Eye (tissue), 1 donor: ENCODE measurements at places on chromosomes 3 and 15.

GRCh38 chr3:60584250-60584649 lies 667.0 kb downstream of the FHIT start:
- no peak for DNase-seq

GRCh38 chr3:60657972-60658371 lies 593.3 kb downstream of the FHIT start:
- DNase-seq, result no peak

DNA sequence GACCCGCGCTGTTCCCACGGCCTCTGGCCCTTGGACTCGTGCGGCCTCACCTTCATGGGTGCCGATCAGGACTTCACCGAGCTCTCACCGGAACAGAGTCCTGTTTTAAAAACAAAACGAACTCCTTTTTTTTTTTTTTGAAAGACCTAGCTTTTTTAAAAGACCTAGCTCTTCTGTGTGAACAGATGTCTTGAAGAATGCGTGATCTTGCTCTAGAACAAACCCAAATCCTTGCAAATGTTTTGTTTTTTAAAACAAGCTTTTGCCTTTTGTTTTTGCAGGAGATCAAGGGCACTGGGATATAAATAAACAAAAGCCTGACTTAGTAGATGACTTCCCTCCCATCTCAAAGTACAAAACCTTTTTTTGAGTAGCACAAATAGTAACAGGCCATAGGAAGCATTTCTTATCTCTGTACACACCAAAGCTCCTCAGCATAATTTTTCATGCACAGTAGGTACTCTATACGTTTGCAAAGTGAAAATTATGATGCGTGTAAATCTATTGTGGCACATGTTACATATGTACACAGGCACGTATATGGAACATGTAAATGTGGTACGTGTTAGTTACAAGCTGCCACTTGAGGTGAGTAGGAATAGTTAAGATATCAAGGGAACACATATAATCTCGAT lies 1.1 kb upstream of the MSL2 start:
- no peak for DNase-seq

- DNase-seq, result peak; percentile 30
Measured at GRCh38 chr15:60264088-60264487, 133.7 kb downstream of the ANXA2 start.

GRCh38 chr3:179045719-179046402 lies 25.7 kb downstream of the ZMAT3 start:
- DNase-seq, result no peak

DNA sequence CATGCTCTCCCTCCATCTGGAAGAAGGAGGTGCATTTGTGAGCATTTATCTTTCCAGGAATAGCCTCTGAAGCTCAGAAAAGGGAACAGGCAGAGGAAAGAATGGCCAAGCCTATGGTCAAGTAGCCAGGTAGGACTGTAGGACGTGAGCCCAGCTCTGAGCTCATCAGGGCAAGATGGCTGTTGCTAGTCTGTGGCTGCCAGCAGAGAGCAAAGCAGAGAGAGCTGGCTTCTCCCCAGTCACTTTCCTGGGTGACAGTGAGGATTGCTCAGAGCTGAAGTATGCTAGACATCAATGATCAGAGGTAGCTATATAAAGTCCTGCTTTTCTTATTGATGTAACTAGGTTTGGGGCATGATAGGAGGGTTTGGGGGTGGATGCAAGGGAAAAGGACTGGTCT lies 146.1 kb upstream of the SLC24A5 start:
- DNase-seq, result no peak

DNA sequence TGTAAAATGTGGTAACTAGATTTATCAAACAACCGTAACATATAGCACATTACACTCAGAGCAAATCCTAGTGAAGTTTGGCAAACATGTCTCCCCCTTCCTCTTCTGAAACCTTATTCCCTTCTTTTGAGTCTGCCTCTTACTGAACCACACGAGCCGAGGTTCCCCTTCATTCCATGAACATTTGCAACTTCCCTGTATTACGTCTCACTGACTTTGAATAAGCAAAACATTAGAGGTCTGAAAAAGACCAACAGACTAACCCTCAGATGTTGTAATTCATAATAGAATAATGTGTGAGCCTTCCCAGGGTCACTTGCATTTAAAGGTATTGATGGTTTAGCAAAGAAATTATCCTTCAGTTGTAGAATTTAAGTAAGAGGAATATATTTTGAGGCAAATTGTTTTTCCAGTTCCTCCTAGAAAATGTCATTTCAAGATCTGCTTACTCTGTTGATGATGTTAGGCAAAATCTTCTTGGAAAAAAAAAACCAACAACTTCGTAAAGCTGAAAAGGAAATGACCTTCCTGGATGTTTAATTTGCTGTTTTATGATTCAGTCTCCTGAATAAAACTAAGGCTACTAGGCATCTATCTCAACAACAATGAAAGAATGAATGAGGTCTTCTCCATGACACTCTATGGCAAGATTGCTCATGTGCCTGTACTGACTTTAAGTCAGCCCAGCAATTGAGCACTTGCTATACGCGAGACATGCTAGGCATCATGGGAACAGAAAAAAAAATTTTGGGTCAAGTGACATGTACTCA lies 296.9 kb upstream of the NECTIN3 start:
- DNase-seq, result no peak

DNA sequence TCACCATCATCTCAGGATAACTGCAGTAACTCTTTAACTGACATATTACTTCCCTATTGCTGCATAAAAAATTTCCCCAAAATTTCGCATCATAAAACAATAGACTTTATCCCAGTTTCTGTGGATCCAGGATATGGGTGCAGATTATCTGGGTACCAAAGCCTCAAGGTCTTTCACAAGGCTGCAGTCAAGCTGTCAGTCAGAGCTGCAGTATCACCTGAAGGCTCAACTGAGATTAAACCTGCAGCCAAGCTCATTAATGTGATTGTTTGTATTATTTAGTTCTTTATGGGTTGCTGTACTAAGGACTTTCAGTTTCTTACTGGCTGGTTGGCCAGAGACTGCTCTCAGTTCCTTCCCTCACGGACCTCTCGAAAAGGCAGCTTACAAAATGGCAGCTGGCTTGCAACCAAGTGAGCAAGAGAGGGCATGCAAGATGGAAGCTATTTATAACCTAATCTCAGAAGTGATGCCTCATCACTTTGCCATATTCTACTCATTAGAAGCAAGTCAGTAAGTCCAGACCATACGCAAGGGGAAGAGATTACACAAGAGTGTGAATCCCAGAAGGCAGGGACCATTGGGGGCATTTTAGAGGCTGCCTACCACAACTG lies 54.9 kb downstream of the DCUN1D1 start:
- DNase-seq, result no peak

DNA sequence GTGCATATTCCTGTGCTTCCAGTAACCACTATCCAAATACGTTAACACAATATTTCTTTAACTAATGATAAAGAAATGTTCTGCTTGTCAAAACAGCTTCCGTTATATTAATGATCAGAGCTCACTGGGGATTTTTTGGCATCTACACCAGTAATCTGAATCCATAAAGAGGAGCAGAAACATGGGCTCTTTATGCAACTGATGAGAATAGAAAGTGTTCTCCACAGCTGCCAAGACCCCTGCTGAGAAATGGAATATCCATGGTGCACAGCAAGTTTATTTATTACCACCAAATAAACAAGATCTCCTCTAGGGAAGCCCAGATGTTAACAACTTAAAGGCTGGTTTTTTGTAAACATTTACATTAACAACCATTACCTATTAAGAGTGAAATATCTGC lies 54.5 kb downstream of the ALDH1A2 start:
- DNase-seq, result peak; percentile 51

DNA sequence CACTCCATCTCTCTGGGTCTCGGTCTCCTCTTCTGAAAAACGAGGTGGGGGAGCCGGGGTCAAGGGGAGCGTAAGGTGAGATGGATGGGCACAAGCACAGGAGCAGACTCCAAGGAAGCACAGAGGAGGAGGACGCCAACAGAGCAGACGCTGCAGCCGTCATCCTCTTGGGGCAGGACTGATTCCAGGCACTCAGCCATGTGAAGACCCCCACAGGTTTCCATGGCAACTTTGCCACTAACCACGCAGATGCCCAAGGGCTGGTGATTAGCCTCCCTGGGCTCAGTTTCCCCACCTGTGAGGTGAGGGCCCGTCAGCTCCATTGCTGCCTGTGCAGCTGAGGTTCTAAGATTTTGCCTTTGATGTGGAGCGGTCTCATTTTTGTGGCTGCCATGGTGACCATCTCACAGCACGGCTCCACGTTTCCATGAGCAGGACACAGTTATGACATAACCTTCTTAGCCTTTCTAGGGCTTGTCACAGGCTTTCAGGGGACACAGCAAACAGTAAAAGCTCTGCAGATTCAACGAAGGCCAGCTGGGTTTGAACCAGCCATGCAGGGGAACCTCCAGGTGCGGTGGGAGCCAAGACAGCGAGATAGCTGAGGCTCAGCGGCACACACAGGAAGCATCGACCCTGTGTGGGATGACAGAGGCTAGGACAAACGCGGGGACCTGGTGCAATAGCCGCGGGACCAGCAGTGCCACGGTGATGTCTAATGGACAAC lies 170.3 kb downstream of the NUP210 start:
- peak; percentile 71 for DNase-seq

DNA sequence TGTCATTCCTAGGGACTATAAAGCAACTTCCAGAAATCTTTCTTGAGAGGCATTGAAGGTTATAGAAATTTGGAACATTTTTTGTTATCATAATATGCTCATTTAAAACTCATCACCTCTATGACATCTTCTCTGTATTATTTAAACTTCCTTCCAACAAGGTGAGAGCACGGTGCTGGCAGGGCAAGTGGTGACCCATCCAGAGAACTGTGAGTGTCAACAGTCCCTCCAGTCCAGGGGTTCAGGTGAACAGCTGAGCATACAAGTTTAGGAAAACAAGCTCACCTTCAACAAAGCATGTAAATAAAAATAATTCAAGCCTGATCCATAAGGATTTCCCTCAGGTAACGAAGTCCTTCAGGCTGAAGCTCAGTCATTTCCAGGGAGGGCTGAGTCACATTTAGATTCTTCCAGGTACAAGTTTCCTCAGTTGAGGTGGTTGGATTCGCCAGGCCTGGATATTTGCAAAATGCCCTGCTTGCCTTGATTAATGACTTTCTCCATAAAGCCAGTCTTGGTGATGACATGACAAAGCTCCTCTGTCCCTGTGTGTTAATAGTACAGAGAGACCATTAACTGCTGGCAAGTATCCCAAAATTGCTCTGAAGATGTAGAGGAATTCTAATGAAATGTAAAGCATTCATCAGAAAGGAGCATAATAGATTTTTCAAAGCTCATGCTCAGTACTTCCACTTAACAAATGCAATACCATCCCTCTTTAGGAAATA lies 263.6 kb upstream of the GADL1 start:
- DNase-seq, result no peak

GRCh38 chr3:133833267-133833666 lies 27.7 kb downstream of the SRPRB start:
- DNase-seq, result no peak

- peak; percentile 90 for DNase-seq
Measured at GRCh38 chr15:98779463-98780071, 131.2 kb downstream of the IGF1R start.

GRCh38 chr3:178392511-178392926 lies 143.7 kb upstream of the KCNMB2 start:
- no peak for DNase-seq

DNA sequence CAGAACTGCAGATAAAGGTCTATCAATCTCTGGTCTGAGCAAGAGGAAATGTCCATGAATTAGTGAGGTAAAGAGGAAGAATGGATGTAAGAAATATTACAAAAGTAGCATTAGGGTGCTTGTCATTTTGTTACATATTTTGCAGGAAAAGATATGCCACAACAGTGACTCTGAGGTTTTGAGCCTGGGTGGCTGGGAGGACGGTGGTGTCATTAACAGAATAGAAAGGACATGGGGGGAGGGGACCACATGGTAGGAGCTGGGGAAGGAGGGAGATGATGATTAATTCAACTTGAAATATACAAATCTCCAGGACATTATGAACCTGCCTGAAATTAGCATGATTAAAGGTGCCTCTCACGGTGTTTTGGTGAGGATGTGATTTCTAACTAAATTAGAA lies 245.5 kb upstream of the MDFIC2 start:
- no peak for DNase-seq

DNA sequence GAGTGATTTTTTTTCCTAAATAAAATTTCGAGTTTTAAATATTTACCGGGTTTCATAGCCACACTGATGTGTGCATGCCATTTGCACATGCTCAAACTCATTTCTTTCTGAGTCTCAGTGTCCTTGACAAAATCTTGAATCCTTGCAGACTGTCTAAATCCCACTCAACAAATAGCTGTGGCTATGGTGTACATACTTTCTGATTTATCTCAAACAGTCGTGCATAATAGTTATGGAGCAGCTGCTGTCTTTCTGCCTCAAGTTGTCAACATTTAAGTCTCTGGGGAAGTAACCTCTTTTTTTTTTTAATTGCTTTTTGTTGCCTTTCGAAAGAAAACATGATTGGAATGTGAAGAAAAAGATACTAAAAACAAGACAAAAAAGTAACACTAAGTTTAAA lies 52.8 kb upstream of the UTS2B start:
- DNase-seq, result no peak

DNA sequence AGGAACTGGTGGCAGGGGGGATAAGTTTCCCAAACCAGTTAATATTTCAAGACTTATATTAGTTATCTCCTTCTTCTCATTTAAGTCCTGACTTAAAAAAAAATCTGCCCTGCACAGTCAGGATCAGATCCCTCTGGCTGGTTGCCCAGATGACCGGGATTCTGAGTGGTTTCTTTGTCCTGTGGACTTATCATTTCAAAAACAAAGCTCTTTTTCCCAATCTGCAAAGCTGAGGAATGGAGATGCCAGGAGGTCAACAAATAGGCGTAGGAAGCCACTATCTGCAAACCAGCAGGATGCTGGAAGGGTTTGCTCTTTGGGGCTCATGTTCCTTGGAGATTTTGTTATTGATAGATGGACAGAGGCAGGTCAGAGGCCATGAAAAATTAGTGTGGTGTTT lies 5.8 kb downstream of the C3orf20 start:
- DNase-seq, result no peak

DNA sequence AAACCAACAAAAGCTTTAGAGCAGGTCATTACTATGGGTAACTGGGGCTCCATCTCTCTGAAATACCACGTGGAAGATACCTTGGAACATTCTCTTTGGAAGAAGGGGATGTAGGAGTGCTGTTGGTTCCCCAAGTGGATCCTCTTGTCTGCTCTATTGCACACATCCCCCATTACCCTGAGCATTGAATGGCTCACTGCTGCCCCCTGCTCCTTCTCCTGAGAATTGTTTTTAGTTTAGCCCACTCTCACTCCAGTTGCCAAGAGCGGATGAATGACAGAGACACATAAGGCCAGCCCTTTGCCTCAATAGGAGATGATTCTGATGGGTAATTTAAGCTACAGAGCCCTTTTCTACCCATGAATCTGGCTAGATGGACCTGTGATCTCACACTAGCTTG lies 135.6 kb upstream of the SUCLG2 start:
- peak; percentile 49 for DNase-seq

GRCh38 chr15:91874992-91875660 lies 21.6 kb downstream of the SLCO3A1 start:
- DNase-seq, result no peak

- DNase-seq, result peak; percentile 38
Measured at GRCh38 chr3:197811343-197811742, 20.3 kb downstream of the LRCH3 start.

GRCh38 chr3:127536830-127537812 lies 53.4 kb downstream of the TPRA1 start:
- DNase-seq, result peak; percentile 74

GRCh38 chr3:29591579-29591978 lies 310.7 kb downstream of the RBMS3 start:
- DNase-seq, result no peak
